Activated T-helper 1 cell treated with anti-CD3 and anti-CD28 coated beads, Interleukin-12 subunit alpha, Interleukin-12 subunit beta, Interleukin-2, Interleukin-4 antibody, amounts not matched to agents 30 ng/mL and 10 ng/mL and 1 ng/mL, durations not matched to agents 14 hours and 24 hours and 36 hours (primary cell): ENCODE measurements at places on chromosomes 5 and 9.

- DNase-seq: no peak
Observed at GRCh38 chr5:3695818-3696217, 100.2 kb downstream of the IRX1 start.

GRCh38 chr5:73304381-73304780 lies 131.4 kb downstream of the TMEM174 start:
- DNase-seq: no peak

GRCh38 chr9:68970151-68970550 lies 43.8 kb downstream of the PRKACG start:
- no peak for DNase-seq

GRCh38 chr9:68919661-68920060 lies 94.3 kb downstream of the PRKACG start:
- DNase-seq: no peak

DNA sequence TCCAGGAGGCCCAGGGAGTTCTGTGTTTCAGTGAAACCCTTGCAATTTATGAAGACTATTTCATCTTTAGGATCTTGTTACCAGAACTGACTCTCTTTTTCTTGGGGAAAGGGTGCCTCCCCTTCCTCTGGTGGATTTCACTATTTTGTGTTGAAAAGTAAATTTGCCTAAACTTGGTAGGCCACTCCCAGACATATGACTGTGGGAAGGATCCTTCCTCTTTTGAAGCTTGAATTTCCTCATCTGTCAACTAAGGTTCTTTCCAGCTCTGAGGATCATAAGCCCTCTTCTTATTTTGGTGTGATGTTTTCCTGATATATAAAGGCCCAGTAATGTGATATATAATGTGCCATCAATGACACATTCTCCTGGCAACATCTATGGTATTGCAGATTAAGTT lies 59.1 kb upstream of the ZFAND5 start:
- DNase-seq: no peak

DNA sequence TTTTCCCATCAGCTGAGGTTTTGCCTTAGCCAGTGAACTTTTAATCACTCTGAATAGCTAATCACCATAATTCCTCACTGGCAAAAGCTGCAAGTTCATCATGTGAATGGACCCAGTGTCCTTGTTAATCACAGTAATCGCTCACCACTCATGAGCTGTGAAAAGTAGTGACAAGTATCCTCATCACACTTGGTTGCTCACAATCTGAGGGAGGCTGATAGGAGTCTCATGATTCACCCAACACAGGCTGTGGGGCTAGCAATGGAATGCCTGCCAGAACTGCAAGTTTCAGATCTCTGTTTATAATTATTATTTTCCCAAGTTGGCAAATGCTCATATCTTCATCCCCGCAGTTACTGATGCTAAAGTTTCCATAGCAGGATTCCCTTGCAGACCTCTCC lies 467.2 kb downstream of the KIF4B start:
- DNase-seq: no peak

DNA sequence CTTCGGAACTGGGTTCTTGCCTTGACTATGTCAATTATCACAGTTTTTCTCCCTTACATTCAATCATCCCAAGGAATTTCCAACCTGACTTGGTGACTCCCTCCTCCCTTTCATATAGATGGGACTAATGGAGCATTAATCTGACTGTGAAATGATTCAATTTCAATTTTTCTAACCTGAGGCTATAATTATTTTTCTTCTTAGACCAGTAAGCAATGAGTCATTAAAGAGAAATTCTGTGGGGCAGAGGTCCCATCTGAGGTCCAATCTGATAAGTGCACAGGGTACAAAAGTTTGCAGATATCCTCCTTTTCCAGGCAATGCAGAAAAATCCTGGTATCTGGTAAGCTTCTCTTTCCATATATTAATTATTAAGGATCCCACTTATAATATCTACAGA lies 18.9 kb downstream of the PDE4D start:
- no peak for DNase-seq

DNA sequence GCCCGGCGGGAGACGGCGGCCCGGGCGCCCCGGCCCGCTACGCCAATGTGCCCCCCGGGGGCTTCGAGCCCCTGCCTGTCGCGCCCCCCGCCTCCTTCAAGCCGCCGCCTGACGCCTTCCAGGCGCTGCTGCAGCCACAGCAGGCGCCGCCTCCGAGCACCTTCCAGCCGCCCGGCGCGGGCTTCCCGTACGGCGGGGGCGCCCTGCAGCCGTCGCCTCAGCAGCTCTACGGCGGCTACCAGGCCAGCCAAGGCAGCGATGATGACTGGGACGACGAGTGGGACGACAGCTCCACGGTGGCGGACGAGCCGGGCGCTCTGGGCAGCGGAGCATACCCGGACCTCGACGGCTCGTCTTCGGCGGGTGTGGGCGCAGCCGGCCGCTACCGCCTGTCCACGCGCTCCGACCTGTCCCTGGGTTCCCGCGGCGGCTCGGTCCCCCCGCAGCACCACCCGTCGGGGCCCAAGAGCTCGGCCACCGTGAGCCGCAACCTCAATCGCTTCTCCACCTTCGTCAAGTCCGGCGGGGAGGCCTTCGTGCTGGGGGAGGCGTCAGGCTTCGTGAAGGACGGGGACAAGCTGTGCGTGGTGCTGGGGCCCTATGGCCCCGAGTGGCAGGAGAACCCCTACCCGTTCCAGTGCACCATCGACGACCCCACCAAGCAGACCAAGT lies 723 bp downstream of the SNX18 start:
- DNase-seq: peak; percentile 48

DNA sequence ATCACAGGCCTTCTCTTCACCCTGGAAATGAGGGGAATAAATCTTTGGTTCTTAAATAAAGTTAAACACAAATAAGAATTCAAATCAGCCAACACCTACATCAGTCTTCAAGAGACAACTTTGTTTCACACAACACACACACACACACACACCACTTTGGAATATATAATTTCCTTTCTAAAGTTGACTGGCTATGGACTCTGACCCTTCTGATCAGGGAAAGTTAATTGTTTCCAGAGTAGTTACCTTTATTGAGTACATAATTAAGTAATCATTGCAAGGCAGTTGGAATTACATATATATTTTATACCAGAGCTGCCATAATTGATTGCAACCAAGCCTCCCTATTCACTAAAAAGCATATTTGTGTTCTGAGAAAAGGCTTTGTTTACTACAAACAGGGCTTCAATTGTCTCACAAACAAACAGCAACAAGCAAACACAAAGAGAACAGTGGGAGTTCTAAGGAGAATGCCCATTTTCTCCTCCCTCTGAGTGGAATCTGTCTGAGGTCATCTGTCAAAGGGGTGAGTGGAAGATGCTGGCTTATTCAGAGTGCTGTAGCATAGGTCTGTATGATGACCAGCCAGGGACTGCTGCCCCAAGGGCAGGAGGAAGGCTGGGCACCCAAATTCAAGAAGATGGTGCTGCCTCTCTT lies 136.6 kb downstream of the SEMA6A start:
- DNase-seq: no peak

GRCh38 chr5:168683247-168683926 lies 104.2 kb upstream of the PANK3 start:
- peak; percentile 5 for DNase-seq

GRCh38 chr5:118988866-118989180 lies 476 bp upstream of the DTWD2 start:
- no peak for DNase-seq

DNA sequence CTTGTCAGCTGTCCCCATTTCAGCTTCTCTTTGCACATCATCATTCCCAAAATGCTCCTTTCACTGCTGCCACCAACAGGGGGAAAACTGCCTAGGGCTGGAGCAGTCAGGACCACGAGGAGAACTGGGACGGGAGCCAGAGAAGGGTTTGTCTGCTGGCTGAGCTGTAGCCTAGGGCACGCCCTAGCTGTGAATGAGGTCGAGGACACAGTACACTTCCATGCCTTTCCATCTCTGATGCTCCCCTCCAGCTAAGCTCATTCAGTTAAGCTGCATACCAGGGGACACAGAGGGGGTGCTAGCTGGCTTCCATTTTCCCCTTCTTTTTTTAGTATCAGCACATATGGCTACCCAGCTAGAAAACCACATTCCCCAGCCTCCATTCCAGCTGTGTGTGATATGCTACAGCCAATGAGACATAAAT lies 64.7 kb downstream of the STK10 start:
- DNase-seq: no peak

DNA sequence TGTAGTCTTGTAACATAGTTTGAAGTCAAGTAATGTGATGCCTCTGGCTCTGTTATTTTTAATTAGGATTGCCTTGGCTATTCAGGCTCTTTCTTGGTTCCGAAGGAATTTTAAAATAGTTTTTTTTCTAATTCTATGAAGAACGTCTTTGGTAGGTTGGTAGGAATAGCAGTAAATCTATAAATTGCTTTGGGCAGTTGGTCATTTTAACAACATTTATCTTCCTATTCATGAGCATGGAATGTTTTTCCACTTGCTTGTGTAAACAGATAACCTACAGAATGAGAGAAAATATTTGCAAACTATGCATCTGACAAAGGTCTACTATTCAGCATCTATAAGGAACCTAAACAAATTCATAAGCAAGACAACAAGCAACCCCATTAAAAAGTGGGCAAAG lies 173.2 kb upstream of the TRPC7 start:
- no peak for DNase-seq

GRCh38 chr9:5449521-5450358 lies 602 bp upstream of the CD274 start:
- no peak for DNase-seq

GRCh38 chr9:108615152-108615551 lies 240.6 kb downstream of the ACTL7B start:
- DNase-seq: no peak

DNA sequence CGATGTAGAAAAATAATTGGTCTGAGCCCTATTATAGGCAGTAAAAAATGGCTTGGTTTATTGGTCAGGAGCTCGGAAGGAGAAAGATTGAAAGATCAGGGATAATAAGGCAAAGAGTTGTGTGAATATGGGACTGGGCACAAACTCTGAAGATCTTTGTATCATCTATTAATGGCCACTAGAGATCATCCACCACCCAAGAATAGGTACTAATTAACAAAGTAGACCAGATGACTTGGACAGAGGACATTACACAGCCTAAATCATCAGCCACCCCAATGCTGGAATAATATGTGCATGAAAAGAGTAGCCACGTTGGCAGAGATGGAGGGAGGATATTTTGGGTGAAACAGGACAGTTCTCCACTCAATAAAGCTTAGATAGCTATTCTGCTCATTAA lies 364.1 kb downstream of the EFNA5 start:
- DNase-seq: no peak

GRCh38 chr9:121562301-121562700 lies 62.7 kb upstream of the GGTA1 start:
- DNase-seq: no peak

DNA sequence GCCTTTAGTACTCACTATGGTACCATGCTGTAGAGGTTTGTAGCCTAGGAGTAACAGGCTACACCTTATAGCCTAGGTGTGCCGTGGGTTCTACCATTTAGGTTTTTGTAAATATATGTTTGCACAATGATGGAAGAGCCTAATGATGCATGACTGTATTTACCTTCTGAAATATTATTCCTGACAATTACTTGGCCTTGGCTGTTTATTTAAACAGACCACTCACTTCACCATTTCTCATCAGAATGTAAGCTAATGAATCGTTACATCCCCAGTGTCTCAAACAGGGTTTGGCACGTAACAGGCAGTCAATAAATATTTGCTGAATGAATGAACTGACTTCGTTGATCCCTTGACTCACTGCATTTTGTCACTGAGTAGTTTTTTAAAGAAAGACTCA lies 93.1 kb downstream of the MED27 start:
- DNase-seq: no peak

GRCh38 chr5:172078726-172079345 lies 72.4 kb upstream of the FBXW11 start:
- DNase-seq: no peak

- DNase-seq: no peak
Observed at GRCh38 chr9:1804128-1804865, 210.8 kb upstream of the SMARCA2 start.

- DNase-seq: no peak
Observed at GRCh38 chr5:159304961-159305595, 25.2 kb downstream of the IL12B start.

DNA sequence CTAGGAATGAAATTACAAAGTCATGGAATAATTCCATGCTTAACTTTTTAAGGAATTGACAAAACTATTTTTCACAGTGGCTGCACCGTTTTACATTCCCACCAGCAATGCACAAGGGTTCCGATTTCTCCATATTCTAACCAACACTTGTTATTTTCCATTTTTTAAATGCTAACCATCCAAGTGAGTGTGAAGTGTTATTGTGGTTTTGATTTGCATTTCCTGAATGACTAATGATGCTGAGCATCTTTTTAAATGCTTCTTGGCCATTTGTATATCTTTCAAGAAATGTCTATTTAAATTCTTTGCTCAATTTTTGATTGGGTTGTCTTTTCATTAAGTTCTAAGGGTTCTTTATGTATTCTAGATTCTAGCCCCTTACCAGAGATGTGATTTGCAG lies 479.5 kb upstream of the SMARCA2 start:
- no peak for DNase-seq

- DNase-seq: no peak
Observed at GRCh38 chr9:21317956-21318923, 13.1 kb upstream of the IFNA5 start.

DNA sequence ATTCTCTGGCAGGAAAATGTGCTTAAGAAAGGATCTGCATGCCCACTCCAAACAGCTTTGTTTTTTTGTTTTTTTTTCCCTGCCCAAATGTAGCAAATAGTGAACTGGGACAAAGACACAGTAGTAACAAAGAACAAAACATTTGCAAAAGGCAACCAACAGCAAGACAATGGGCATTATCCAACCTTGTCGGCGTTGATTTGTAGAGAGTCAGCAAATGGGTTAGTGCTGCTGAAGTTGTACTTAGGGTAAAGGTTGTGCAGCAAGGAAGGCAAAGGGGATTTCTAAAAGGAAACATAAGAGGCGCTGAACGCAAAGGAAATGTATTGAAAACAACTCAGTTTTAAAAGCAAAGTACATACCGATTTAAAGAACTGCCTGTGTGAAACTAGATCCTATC lies 136.2 kb downstream of the MPDZ start:
- no peak for DNase-seq

DNA sequence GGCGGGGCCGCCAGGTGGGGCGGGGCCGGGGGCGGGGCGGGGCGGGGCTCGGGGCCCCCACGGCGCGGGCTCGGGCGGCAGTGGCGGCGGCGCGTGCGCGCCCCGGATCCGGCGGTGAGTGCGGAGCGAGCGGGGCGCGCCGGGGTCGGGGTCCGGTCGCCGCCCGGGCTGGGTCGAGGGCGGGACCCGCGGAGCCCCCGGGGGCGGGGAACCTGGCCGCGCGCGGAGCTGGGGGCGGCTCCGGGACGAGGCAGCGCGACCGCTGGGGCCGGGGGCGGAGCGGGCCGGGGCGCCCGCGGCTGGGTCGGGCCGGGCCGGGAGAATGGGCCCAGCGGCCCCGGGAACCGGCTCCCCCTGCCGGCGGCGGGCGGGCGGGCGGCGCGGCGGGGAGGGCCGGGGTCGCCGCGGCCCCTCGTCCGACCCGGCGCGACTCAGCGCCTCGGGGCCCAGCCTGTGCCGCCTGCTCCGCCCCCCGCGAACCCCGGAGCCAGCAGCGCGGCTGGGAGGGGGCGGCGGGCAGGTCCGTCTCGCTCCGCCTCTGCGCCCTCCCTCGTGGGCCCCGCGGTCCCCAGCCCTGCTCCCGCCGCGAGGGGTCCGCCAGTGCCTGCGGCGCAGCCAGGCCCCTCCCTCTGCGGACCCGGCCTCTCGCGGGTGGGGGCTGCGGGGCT lies 3.1 kb downstream of the EGFL7 start:
- DNase-seq: peak; percentile 17

GRCh38 chr5:175778951-175779503 lies 92.4 kb upstream of the CPLX2 start:
- DNase-seq: no peak
